ENCODE measurements at places on chromosomes 2 and 18. TPM values are rescaled to one million over a fixed set of nuclear protein-coding genes. Genes with fewer than 3 reads are reported as not detected.

HOXD12 gene
- total RNA-seq: not detected

TP53I3 gene
- 23.8 TPM for total RNA-seq

LGALSL gene
- total RNA-seq: 8.3 TPM

SP110 gene
- total RNA-seq: 22.2 TPM

DOK6 gene
- total RNA-seq: 0.76 TPM
